ENCODE measurements at places on chromosomes 4 and X.

DNA sequence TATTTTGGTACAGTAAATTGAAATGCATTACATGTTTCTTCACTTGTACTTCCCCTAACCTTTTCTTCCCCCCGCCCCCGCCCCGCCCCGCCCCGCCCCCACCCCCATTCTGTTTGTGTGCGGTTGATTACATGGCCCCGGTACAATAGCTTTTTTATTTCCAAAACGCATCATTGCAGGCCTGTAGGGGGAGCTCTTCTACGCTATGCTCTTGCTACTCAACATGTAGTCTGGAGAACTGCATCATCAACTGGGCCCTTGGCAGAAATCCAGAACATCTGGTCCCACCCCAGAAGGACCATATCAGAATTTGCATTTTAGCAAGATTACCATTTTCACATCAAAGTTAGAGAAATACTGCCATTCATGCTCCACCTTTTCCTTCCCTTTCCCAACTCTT, 333.3 kb upstream of the DDX53 start:
- DNase-seq, result no peak

DNA sequence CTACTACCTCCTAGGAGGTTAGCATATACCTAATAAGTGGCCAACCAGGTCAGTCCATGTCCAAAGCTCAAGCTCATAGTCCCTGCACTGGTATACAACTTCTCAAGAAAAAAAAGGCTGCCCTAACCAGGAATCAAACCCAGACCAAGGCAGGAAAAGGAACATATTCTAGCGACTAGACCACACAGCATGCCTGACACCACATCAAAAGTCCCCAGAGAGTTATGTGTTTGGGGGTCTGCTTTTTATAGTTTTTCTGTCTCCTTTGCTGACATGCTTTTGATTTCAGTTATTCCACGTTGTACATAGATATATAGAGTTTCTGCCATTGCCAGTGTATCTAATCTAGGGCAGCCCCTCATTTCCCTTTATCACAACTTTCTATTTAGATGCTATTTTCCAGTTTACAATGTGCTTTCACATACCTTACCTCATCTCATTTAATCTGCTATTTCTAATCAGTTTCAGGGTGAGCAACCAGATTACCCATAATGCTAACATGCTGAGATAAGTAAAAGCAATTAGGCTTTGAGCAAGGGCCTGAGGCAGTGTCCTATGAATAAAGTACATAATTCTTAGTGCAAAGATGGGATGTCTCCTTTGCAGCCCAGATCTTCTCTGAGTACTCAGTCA, 17.8 kb downstream of the ARHGEF6 start:
- no peak for DNase-seq

DNA sequence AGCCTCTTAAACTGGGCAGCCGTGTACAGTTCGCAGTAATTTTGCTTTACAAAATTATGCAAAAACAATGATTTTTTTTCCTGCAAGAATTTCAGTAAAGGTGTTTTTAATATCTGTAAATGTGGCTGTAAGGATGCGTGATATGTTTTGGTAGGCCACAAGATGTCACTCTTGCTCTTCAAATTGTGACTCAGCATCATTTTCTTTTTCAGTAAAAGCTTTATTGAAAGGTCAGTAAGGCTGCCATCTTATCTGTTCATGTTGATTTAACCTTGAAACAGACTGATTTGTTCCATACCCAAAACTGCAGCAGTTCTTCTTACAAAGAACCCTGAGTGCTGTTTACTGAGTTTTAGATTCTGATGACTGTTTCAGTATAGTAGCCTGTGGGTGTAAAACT, 39.9 kb downstream of the TXLNG start:
- no peak for DNase-seq

- DNase-seq, result no peak
Measured at GRCh38 chr4:174550541-174550940, 28.3 kb upstream of the HPGD start.

DNA sequence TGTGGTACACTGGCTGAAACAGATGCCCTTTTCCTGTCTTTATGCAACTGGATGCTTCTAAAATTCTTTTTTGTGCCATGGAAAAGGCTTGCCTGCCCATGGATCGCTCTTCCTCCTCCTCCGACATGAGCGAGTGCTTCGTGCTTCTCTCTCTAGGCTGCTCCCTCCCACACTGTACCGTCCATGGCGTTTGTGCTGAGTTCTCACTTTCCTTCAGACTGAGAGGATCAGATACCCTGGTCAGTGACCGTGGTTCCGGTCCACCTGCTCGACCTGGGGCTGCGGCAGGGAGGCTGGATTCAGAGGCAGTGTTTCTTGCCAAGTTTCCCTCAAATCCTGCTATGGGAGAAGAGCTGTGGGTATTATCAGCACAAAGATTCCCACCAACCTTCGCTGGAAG, 10.2 kb upstream of the CLDN24 start:
- DNase-seq, result no peak

DNA sequence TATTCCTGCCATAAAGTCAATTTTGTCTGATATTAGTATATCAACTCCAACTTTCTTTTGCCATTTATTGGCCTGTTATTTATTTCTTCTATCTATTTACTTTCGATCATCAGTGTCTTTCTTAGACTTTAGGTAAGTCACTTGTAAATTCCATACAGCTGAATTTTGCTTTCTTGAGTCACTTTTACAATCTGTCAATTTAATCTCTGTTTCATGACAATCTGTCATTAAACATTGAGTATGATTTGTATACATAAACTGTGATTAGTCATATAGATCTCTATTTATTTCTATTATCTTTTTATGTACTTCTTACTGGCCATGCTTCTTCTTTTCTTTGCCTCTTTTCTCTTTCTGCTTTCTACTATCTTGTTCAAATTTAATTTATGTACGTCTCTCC, 160.1 kb downstream of the TMA16 start:
- DNase-seq, result no peak

GRCh38 chr4:169823685-169824084, 65.9 kb upstream of the HPF1 start:
- no peak for DNase-seq

DNA sequence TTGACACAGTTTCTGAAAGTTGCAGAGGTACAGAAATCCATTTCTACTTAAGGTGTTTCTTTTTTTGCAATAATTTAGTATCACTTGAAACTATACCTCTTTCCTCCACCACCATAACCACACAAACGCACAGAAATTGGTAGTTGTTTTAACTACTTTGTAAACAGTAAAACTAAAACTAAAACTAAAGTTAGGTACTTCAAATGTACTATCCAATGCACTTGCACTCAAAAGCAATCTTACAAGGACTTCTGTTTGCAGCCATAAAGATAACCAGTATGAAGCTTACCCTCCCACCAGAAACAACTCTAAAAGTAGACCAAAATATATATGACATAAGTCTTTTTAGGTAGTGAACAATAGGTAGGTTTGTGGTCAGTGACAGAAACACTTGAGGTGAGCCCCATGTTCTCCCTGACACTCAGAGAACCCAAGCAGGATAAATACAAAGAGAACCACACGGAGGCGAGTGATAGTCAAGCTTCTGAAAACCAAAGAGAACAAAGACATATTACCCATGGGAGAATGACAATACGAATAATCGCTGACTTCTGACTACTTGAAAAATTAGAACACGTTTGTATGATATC, 72.2 kb upstream of the VBP1 start:
- DNase-seq, result no peak

- DNase-seq, result peak; percentile 26
Measured at GRCh38 chr4:81470456-81471297, 1.0 kb downstream of the RASGEF1B start.

DNA sequence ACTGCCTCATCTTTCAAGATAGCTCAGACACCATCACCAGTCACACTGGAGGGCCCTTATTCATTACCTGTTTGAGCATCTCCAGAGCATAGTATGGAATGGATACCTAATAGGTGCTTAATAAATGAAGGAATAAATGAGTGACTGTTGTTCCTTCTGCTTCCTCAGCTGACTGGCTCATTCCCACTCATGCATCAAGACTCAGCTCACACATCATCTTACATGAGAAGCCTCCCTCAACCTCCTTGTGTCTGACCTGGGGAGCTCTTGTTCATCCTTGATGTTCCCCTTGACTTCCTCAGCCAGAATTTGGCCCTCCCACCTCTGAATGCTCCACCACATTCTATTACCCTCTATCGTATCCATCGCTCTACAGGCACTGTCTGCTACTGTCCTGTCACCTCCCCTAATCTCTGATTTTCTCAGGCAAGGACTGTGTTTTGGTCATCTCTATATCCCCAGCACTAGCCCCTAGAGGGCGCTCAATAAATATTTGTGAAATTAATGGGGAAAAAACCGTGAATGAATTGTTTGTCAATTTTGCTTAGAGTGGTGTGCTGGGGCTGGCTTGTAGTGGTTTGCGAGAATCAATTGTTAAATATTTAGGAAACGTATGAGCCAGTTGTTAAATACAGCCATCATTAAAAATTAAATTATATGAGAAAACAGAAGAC, 88.3 kb downstream of the NHSL2 start:
- DNase-seq, result no peak
